Coronary artery (tissue), 2 donors: ENCODE measurements at places on chromosomes 11 and 22.

DNA sequence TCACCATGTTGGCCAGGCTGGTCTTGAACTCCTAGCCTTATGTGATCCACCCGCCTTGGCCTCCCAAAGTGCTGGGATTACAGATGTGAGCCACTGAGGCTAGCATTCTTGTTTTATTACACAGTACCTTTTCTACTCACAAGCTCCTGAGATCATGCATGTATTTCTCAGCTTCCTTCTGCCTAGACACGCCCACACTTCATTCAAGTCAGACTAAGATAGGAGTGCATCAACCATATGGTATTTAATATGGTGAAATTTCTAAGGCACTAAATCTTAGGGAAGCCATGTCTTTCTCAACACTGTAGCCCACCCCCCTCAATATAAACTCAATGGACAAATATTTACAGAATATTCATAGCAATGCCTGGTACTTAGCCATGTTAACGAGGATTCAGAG lies 62.1 kb downstream of the SLC25A17 start:
- DNase-seq: no peak

- DNase-seq: peak; percentile 73
These were observed 745 bp upstream of the ZBTB44 start for GRCh38 chr11:130315354-130315970.

GRCh38 chr22:46119093-46119728 lies 31.1 kb upstream of the PPARA start:
- DNase-seq: no peak

GRCh38 chr11:15843309-15843872 lies 513.0 kb downstream of the SOX6 start:
- DNase-seq: no peak

- DNase-seq: peak; percentile 64
These were observed 117.8 kb downstream of the GGTLC2 start for GRCh38 chr22:22761963-22762772.

- DNase-seq: no peak
These were observed 9.2 kb upstream of the PARVG start for GRCh38 chr22:44171561-44171960.

- DNase-seq: no peak
These were observed 17.0 kb downstream of the ARRB1 start for GRCh38 chr11:75334402-75334891.

GRCh38 chr11:85628771-85629341 lies 463 bp downstream of the TMEM126B start:
- DNase-seq: no peak

DNA sequence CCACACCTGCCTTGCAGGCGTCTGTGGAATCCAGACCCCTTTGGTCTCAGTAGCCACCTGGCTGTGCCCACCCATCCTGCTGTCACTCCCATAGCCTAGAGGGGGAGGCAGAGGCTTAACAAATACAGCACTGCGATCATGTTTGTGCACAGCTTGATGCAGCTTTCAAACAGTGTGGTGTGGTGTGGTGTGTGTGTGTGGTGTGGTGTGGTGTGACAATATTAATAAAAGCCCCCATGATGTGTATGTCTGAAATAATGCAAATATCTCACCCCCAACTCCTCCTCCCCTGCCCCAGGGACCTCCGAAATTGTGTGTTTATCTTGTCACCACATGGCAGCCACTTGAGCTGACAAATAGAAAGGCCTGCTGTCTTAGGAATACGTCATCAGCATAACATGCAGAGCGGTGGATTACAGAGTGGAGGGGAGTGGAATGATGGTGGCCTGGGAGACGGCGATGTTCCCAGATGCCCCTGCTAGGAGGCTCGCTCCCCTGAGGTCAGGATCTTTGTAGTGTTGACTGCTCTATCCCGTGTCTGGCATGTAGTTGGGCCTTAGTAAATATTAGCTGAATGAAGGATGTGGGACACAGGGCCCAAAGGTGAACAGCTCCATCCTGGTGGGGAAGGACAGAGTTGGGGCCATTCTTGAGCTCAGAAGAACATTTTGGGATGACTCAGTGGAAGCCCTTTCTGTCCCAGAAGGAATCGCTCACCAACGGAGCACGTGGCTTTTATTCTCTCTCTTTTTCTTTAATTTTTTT lies 2.8 kb downstream of the PDXP start:
- DNase-seq: no peak

- DNase-seq: peak; percentile 68
These were observed 31.7 kb upstream of the OAF start for GRCh38 chr11:120179057-120179672.

DNA sequence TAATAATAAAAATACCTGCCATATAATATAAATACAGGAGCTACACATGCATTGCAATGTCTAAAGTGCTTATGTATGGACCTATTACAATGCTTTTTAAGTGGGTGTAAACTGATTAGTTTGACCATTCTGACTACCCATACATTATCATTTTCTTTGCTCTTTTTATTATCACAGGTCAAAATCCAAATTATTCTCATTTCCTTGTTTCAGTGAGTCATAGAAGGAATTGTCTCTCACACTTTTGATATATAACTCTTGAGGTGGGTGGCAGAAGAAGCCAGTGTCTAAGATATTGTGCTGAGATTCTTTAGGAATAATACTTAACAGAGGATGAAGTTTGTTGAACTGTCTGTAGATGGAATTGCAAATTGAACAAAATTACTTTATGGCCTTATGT lies 35.6 kb downstream of the GAS2 start:
- no peak for DNase-seq

DNA sequence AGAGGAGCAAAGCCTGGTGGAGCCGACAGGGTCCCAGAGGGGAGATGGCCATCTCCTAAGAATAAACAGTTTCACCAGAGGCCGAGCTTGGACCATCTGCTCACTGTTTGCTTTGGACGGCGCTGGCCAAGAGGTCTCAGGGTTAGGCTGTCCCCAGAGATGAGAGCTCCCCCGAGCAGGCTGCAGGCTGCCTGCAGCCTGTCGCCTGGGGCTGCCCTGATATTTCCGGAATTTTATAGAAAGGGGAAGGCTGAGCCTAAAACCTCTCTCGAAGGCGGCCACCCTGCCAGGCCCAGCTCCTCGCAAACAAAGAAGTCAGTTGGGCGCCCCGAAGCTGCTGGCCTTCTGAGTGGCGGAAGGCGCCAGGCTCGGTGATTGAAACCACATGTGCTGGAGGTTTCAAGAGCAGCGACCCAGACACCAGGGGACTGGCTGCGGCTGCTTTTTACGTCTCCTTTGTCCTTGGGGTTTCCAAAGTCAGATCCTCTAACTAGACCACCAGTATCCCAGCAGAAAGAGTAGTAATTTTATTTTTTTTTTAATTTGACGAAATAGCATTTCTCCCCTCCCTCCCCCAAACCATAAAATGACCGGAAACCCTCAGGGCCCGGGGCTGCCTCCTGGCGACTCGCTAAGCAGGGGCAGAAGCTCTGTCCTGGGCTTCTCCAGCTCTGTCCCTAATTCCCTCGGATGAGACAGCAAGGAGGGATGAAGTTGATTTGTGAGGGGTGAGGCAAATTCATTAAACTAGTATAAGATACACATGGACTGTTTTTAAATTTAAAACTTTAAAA lies 57.4 kb downstream of the CLMP start:
- peak; percentile 85 for DNase-seq

DNA sequence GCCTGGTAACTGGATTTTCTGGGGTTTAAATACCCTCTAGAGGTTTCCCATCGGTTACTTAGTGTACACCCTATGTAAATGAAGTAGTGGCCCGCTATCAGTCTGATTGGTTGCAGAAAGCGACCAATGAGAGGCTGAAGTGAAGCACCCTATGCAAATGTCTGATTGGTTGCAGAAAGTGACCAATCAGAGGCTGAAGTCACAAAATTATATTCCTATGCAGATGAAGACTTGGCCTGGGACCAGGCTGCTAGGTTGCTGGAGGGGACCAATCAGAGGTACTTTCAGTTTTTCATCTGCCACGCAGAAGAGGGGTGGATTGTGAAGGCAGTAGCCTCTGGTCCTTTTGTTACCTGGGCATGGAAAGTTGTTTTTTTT lies 134.8 kb downstream of the TBC1D22A start:
- no peak for DNase-seq

GRCh38 chr22:22583030-22583429 lies 24.0 kb upstream of the PRAME start:
- no peak for DNase-seq

- DNase-seq: no peak
These were observed 33.3 kb downstream of the MICAL2 start for GRCh38 chr11:12143461-12144258.

GRCh38 chr22:45932071-45932470 lies 44.9 kb downstream of the WNT7B start:
- no peak for DNase-seq

- DNase-seq: no peak
These were observed 4.8 kb upstream of the ARHGEF12 start for GRCh38 chr11:120331301-120331996.

GRCh38 chr22:36369004-36369921 lies 18.5 kb downstream of the MYH9 start:
- DNase-seq: no peak

DNA sequence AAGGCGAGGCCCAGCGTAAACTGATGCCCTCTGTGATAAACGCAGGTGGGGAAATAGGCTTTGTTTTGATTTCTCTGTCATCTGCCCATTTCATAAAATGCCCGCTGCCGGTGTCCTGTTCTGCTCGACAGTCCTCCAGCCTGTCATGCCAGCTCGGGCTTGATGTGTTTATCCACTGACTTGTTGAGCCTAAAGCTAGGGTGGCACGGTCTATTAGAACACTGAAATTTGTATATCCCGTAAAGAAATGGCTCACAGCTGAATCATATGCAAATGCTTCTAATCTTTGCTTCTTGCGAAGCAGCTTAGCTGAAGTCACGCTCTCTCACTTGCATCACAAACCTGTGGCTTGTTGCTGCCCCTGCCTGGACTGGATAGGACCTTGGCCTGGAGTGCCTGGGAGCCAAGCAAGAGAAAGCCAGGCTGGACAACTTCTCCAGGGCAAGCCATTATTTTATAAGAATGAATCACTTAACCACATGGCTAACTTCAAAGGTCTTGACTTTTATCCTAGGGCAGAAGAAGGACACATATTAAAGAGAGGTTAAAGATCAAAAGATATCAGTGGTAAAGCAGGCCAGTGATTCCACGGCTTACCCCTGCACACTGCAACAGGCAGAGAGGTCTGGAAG lies 33.1 kb downstream of the EHF start:
- no peak for DNase-seq

DNA sequence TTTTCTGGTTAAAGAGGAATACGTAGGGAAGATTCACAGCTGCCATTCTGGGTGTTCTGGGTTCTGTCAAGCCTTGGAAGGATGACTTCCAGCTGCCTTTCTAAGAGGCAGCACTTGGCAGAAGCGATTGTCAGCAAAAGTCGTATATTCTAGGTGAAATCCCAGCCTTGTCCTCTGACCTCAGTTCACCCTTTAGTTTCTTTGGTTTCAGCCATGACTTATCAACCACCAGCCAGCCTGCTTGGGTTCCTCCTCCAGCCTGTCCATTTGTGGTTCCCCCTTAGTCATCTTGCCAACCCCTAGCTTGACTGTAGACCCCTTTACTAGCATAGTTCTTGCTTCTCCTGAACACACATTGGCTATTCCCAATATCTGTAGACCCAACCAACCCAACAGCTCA lies 102.3 kb upstream of the CD44 start:
- no peak for DNase-seq

- no peak for DNase-seq
These were observed 7.2 kb downstream of the CHKA start for GRCh38 chr11:68113986-68114385.

- DNase-seq: no peak
These were observed at the start of gene HDAC10 for GRCh38 chr22:50250555-50251476. Gene HDAC10 (minus strand): TSS chr22:50251265. CDS start chr22:50251032, 233 bp downstream.

DNA sequence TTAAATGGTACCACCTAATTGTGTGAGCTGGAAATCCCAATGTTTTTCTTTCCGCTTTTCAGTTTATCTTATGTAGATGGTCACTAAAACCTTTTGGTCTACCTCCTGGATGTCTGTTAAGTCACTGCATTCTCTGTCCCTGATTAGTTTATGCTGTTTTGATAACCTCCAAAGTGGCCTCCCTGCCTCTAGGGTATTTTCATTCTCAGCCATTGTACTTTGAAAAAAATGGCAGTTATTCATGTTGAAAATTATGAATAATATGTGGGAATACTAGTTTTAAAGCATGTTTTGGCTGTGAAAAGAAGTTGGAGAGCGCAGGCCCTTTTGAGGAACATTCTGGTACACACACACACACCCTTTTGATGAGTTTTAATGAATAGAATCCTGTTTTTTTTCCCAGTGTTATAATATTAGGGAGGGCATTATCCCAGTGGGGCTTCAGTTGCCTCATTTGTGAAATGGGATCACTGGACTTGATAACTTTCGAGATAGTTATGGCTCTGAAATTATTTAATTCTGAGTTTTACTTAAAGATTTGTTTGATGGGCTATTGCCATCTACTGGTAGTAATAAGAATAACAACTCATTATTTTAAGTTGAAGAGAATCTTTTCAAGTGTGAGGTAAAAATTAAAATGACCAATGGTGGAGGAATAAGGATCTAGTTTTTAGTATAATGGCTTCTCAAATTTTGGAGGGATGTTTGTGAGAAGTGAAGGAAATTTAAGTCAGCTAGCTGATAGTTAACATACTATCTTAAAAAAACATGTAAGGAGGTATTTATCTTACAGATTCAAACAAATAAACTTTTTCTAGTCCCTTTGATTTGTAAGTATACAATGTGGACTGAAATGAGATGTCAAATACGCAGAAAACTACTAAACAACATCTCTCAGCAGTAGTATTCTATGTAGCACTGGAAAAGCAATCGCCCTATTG lies 3.9 kb downstream of the FDX1 start:
- no peak for DNase-seq

DNA sequence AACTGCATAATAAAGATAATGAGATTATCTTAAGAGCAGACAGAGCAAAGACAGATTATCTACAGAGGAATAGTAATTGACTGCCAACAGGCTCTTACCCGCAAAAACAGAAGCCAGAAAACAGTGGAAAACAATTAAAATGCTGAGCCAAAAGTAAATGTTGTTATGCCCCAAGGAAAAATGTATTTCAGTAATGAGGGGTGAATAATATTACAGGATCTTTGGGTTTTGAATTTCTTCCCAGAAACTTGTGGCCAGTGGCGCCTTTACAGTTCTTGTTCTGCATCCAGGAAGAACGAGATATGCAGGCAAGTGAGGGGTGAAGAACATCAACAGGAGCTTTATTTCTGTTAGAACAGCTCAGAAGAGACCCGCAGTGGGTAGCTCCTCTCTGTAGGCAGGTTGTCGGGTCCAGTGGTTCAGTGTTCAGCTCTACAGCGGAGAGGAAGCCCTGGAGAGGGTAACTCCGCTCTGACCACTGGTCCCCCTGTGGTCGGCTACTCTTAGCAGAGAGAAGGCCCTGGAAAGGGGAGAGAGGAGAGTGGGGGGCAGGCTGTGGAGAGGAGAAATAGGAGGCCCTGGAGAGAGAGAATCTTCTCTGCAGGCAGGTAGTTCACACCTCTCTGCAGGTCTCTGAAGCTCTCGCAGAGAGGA lies 51.8 kb upstream of the SC5D start:
- DNase-seq: no peak

GRCh38 chr11:34147581-34147980 lies 42.2 kb downstream of the NAT10 start:
- no peak for DNase-seq

- DNase-seq: no peak
These were observed 2113.5 kb downstream of the LRRC4C start for GRCh38 chr11:39345834-39346442.
